ENCODE measurements at places on chromosomes 3 and 15.

DNA sequence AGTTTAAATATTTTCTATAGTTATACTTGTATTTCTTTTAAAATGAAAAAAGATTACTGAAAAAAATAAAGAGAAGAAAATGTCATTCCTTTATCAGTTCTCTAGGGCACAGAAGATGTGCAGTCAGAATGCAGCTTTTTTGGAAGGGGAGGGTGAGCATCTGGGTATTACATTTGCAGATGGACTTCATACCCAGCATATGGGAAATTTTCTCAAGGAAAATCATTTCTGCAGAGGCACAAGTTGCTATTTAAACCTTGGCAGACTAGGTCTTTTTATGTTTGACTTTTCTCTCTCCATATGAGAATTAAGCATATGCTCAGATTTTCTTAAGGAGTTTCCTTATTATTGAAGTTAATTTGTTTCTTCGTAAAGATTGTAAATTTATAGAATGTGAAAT is 39.5 kb upstream of the ZNF385D start:
- no peak for DNase-seq

- DNase-seq: no peak
Observed at GRCh38 chr15:38888701-38889221, 324.1 kb upstream of the RASGRP1 start.

- no peak for DNase-seq
Observed at GRCh38 chr15:57575363-57575762, 16.3 kb upstream of the MYZAP start.

GRCh38 chr3:14631687-14632441 is 19.7 kb upstream of the CCDC174 start:
- no peak for DNase-seq

- DNase-seq: no peak
Observed at GRCh38 chr3:189830401-189830800, 199.2 kb downstream of the TP63 start.

DNA sequence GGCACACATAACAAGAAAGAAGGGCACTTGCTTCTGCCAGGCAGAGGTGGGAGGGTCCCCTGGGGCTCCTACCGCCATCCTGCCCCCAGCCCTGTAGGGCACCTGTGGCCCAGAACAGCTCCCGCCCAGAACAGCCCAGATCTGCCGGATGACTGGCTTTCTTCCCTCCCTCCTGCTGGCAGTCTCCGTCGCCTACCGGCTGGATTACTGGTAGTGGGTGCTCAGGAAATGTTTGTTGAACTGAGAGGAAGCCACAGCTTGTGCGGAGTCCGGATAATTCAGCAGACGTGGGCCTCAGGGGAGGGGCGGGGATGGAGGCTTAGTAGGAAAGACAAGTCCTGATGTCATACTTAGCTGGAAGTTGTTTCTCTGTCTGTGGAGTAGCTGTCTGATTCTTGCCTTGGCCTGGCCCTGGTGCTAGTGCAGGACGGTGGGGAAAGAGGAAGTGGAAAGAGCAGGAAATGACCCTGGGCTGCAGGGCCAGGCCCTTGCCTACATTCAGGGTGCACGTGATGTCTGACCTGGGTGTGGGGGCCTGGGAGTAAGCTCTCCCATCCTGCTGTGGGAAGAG is 6.7 kb downstream of the CCDC9B start:
- DNase-seq: no peak

GRCh38 chr3:101383656-101384055 is 63.3 kb upstream of the IMPG2 start:
- DNase-seq: no peak

DNA sequence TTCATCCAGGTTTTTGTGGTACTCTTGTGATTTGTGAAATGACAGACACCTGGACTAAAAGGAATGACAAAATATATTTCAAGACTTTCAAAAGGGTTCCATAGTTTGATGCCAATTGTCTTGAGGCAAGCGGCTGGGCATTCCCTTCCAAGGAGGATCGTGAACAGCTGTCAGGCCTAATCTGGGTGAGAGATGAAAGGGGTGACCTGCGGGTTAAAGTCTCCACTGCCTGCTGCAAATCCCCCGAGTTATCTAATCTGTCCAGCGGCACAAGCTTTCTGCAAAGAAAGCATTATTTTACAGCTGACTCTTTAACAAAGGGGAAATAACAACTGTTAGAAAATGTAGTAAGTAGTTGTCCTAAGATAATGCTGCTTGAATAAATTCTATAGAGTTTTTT is 128.7 kb upstream of the MB21D2 start:
- no peak for DNase-seq

DNA sequence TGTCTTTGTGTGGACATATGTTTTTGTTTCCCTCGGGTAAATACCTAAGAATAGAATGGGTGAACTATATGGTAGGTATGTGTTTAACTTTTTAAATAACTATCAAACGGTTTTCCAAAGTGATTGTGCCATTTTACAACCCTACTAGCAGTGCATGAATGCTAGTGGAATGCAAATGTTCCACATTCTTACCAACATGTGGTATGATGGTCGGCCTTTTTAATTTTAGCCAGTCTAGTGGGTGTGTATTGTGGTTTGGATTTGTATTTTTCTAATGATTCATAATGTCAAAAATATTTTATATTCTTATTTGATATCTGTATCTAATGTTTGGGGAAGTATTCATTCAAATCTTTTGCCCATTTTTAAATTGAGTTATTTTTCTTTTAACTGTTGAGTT is 68.2 kb upstream of the SMAD3 start:
- DNase-seq: no peak

DNA sequence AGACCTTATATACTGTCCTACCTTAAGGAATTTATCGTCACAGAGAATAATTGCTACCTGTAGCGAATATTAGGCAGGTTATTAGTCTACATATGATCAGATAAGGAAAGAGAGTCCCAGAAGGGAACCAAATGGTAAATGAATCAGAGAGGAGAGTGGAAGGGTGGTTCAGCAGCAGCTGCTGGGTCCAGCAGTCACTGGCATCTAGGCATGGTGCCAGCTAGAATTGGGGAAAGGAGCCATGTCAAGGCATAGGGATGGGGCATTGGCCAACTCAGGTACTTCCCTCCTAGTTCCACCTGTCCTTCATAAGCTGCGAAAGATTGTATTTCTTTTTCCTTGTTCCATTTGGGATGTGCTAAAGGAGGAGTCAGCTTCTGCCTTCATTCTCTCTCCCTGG is 23.4 kb downstream of the HACD3 start:
- DNase-seq: no peak
